ENCODE measurements at places on chromosomes 4 and X.

DNA sequence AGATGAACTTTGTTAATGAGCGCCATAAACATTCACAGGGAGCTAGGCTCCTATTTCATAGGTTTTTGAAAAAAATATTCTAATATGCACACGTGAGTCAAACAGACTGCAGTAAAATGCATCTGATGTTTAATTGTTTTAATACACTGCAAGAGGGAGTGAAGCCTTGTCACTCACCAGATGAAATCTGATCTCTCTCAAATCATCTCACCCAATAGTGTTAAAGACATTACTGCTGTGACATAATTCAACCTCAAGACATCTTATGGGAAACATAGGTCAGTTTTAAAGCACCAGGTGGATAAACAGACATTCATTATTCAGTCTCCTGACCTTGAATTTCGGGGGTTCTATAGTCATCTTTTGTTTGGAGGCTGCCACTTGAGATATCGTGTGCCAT is 148.3 kb downstream of the MAML3 start:
- DNase-seq, result no peak

- DNase-seq, result no peak
Observed at GRCh38 chrX:102599951-102600579, 750 bp downstream of the ARMCX5 start.

- no peak for DNase-seq
Observed at GRCh38 chrX:97308171-97308570, 424.5 kb downstream of the RPA4 start.

DNA sequence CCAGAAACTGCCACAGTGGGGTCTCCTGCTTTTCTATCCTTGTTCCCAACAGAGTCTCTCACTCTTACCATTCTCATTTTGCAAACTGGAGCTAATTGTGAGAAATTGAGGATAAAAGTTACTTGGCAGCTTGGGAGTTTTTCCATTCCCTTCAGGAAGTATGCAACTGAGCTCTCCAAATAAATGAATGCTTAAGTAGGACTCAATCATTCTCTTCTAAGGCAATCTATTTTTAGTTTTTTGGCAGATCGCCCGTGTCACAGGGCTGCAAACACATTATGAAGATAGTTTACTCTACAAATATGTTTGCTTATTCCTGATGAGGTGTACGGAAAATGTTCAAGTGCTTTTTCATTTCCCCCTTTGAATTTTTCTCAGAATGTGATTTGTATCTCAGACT is 5.3 kb downstream of the ASB11 start:
- no peak for DNase-seq

GRCh38 chr4:157075811-157076577 is at the start of gene GLRB:
Gene GLRB (plus strand): TSS chr4:157076150. CDS start chr4:157078025, 1,875 bp downstream.
- peak; percentile 67 for DNase-seq

DNA sequence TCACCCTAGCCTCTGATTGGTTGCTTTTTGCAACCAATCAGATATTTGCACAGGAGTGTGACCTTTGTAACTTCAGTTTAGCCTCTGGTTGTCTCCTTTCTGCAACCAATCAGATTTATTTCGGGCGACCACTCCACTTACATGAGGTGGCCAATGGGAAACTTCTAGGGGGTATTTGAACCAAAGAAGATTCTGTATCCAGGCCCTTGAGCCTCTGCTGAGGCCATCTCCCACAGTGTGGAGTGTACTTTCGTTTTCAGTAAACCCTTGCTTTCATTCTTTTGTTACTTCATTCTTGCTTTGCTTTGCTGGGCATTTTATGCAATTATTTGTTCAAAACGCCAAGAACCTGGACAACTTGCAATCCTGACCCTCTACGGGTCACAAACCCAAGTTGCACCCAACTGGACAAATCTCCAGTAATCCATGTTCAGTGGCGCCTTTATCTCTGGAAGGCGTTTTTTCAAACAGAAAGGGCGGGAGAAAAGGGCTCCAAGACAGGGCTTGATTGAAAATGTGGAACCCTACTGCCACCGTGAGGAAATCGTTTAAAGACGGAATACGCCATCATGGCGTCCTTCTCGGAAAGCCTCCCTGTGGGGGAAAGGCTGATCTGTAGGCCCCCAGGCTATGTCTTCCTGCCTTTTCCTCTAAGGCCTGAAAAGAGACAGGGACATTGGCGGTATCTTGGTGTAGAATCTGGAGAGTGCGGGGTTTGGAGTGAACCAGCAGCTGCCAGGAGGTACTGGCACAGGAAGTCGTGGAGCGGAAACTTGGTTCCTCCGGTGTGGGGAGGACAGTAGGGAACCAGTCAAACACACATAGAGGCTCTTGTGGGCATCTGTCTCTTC is 184.6 kb downstream of the OR13H1 start:
- DNase-seq, result no peak

- no peak for DNase-seq
Observed at GRCh38 chr4:45323453-45324058, 597.2 kb upstream of the GNPDA2 start.

GRCh38 chr4:3866813-3867129 is 100.6 kb downstream of the ADRA2C start:
- no peak for DNase-seq

DNA sequence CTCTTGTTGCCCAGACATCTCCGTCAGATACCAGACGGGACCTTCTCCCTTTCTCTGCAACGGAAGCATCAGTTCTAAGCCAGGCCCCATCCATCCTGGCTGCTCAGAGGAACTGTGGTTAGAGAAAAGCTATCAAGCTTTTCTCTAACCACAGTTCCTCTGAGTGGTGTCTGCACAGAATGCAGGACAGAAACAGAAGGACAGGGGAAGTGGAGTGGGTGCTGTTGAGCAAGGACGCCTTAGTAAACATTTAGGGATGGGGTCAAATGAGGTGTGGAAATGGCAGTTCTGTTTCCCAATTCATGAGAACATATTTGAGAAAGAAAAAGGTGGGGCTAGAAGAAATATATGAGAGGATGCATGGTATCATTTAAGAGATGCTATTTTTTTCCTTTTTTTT is 283.8 kb downstream of the CRLF2 start:
- DNase-seq, result no peak

DNA sequence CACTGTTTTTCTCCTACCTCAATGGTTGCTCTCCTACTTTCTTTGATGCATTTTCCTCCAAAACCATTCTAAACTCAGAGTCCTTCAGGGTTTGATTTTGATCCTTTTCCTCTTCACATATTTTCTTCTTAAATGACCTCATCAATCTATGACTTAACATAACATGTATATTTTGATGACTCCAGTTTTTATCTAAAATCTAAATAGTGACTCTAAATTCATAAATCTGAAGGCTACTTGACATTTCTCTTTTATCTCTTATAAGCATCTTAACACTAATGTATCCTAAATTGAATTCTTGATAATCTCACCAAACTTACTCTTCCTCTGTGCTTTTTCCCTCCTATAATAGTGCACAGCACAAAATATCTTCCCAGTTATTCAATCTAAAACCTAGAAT is 4.7 kb upstream of the ARHGEF38 start:
- no peak for DNase-seq

DNA sequence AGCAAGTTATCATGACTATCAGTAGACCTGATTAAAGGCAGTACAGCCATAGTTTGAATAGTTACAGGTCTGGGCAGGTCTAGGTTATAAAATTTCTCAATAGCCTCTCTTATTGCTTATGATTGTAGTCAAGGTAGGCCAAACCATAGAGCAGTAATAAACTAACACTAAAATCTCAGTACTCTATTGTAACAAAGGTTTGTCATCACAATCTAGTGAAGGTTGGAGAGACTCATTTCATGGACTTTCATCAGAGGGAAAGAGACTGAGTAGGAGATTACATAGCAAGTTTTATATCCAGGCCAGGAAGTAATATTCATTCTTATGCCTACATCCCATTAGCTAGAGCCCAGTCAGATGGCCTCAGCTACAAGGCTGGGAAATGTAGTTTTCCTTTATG is 141.0 kb downstream of the ASB9 start:
- no peak for DNase-seq

- no peak for DNase-seq
Observed at GRCh38 chr4:140870427-140870826, 114.2 kb upstream of the TBC1D9 start.

DNA sequence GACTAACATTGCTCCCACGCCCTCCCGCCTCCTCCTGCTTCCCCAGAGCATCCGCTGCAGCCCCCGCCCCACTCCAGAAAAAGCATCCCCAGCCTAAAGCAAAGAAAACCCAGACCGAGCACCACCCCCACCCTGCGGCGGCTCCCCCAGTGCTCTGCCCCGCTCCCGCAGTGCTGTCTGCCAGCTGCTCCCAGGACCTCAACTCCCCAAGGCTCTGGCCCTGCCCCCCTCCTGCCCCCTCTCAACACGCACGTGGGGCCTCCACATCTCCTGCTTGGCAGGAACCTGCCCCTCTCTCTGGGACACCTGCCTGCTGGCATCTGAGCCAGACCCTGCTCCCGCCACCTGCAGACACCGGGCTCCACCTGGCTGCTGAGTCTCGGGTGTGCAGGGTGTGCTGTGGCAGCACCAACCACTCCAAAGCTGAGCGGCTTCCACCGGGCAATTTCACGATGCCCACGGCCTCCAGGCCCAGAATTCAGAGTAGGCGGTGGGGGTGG is 79.4 kb downstream of the FAM53A start:
- DNase-seq, result no peak

DNA sequence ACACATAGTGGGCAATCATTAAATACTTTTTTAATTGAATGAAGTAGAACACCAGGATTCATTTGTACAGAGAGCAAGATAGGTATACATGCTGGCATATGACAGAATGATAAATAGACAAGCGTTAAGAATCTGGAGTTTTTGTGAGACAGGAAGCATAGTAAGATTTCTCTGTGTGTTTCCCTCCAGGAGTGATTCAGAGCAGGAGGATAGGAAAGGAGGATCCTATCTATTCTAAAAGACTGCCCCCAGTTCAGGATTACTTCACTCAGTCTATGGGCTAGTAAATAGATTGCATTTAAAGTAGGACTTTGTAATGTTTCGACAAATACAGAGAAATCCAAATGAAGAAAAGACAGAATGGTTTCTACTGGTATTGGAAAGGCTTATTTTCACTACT is 423.7 kb downstream of the PDGFC start:
- no peak for DNase-seq

DNA sequence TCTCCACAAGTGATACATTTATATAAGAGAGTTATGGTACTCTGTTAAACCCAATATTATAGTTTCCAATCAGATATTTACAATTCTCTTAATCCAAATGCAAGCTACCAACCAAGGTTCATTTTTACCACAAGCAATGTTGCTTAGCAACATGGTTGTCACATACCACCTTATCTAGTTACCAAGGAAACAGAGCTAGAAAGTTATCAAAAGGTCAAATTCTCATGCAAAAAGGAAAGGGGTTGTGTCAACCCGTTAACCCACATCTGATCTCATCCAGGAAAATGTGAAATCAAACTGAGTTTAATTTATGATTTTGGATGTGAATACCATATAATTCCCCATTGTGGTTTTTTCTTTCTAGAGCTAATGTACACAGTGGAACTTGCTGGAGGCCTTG is 274.1 kb upstream of the MAGEB2 start:
- no peak for DNase-seq

- DNase-seq, result no peak
Observed at GRCh38 chrX:9542106-9542760, 77.4 kb downstream of the TBL1X start.

DNA sequence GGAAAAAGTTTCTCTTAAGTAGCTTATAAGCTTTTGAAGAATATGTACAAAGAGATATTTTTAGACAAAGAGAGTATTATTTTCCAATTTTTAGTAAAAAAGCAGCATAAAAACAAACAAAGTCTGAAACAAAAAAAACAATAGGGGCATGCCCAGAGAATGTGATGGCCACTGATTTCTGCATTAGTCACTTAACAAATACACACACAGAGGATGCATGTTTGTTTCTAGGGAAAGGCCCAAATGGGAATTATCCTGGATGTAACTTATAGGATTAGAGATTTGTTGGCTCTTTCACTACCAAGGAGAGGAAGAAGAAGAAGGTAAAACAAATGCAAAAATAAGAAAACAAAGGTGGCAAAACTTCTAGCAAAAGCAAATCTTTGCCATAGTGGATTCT is 95.9 kb upstream of the SCOC start:
- no peak for DNase-seq

DNA sequence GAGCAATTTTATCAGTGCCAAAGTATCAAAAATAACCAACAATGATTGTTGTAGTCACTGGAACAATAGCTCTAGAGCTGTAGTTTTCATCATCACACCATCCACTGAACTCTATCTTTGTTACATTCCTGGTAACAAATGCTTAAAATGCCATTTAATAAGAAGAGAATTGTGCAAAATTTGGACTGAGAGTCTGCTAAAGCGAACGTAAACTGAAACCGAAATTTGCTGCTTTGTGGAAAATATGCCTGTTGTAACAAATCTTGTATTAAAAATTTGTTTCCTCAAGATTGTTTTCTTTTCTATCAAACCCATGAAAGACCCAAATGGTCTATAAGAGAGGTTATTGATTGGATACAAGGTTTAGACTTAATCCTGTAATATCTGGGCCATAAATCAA is 109.3 kb upstream of the TECRL start:
- DNase-seq, result no peak

DNA sequence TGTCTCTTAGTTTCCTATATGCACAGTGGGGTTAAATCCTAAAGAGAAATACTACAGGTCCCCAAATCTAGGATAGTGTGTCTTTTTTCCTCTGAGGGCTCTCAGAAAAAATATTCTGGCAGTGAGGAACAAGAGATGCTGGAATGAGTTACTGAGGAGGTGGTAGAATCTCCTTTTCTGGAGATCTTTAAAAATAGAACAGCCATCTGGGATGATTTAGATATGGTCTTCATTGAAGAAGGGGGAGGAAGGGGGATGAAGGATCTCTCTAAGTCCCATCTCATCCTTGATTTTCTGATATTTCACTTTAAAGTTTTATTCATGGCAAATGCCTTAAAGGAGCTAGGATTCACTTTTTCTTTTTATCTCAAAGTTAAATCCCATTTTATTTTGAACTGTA is 235.0 kb downstream of the MAML3 start:
- no peak for DNase-seq

DNA sequence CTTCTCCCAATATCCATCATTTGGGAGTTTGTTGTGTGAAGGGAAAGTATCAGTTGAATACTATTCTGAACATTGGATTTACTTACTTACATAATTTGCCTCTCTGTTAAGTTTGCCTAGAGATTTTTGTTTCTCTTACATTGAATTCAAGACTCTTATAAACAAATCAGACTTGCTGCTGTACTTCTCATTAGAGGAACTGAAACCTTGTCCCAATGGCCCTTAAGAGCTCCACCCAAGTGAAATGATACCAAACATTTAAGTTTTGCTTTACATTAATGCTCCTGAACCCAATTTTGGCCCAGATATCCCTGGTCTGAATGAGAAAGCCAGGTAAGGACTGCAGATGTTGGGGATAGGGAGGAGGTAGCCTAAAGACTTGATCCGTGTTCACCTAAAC is 32.0 kb downstream of the HAND2 start:
- DNase-seq, result no peak

DNA sequence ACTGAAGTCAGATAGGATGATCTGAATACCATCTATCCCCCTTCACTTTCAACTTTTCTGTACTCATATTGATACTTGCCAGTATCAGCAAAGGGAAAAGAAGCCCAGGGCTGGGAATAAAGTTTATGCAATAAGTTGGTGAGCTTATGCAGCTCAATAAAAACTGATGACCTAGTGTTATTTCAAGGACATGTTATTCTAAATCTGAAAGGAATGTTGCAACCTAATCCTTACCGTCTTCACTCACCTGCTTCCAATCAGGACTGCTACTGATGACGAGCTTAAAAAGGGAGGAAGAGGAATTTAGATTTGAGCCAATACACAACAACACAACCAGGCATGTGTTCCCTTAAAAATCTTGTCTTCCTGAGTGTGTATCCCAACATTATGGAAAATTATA is 419.9 kb downstream of the SPRY1 start:
- no peak for DNase-seq

GRCh38 chr4:99390055-99390454 is 37.5 kb upstream of the ADH1C start:
- DNase-seq, result no peak

- no peak for DNase-seq
Observed at GRCh38 chr4:156734965-156735895, 236.4 kb downstream of the PDGFC start.
